ENCODE measurements at places on chromosomes 5 and 9.

DNA sequence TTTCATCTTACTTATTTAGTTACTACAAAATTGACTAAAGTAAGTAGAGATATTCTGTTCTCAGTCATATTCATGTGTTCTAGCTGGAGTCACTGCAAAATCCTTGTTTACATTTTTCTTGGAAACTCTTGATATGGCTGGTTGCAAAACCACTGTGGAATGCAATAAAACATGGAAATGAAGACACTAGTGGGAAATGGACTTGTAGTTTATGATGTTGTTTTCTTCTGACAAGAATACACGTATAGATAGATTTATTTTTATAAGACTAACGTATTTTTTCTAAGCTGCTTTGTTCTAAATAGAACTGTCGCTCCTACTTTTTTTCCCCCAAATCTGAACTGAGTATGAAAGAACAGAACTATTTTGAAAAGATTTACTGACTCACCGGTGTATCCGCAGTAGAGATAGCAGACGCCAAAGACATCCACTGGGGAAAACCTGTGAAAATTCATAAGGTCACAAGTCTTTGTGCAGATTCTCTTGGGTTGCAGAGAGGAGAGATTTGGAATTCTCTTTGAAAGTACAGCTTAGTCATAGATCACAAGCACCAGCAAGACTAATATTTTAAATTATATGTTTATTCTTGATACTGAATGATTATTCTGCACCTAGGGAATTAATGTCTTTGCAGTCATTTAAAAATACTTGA, 119.6 kb upstream of the TAF11L2 start:
- no peak for DNase-seq

GRCh38 chr5:151427258-151427657, 20.1 kb upstream of the SLC36A1 start:
- no peak for DNase-seq

- no peak for DNase-seq
Observed at GRCh38 chr5:127645300-127645726, 3.6 kb upstream of the CTXN3 start.

GRCh38 chr9:111108946-111109345, 70.7 kb upstream of the LPAR1 start:
- DNase-seq: peak; percentile 78

DNA sequence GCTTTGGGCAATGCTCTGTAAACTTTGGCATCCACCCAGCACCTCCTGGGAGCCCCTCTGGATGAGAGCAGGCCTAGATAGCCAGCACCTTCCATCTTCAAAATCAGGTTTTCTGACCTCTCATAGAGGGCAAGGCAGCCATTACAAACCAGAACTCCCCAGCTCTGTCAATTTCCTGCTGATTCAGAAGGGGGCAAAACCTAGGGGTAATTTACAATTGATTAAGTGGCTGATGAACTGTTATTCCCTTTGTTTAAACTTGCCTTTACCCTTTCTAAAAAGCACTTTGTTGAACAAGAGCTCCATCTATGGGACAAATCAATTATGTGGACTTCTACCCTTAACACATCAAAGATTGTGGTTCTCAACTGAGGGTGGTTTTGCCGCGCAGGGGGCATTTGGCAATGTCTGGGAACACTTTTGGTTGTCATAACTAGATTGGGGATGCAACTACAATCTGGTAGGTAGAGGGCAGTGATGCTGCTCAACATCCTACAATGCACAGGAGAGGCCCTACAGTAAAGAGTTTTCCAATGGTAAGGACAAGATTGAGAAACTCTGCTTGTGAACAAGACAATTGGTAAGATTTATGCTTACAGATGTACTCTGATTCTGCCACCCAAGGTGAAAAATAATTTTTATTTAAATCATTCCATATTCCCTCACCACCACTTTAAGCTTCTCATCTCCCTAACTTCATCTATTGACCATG, 184.1 kb downstream of the MARCHF11 start:
- peak; percentile 53 for DNase-seq

GRCh38 chr5:115940080-115940810, 22.0 kb upstream of the LVRN start:
- DNase-seq: no peak

- no peak for DNase-seq
Observed at GRCh38 chr9:110288503-110288902, 32.2 kb upstream of the TXN start.

- peak; percentile 90 for DNase-seq
Observed at GRCh38 chr9:96875461-96876142, 21.3 kb upstream of the ZNF782 start.

GRCh38 chr5:106691701-106692100, 979.0 kb downstream of the EFNA5 start:
- DNase-seq: no peak

Measured in Jurkat, Clone E6-1 (cell line).